ENCODE measurements at places on chromosomes 12 and 14.

- no peak overlapping the region for H3K4me3 ChIP-seq
- H3K27me3 ChIP-seq: no peaks in the 10 kb centered on the region
- no peak overlapping the region for H3K27ac ChIP-seq
- H3K36me3 ChIP-seq: peaks cover 4% of the 10 kb centered on the region
- peaks cover 52% of the 10 kb centered on the region for H3K4me1 ChIP-seq
- no peak for DNase-seq
Observed at GRCh38 chr12:124556896-124557501, 10.4 kb downstream of the NCOR2 start.

GRCh38 chr12:23209793-23210192, 584.8 kb downstream of the ETNK1 start:
- H3K27me3 ChIP-seq: no peaks in the 10 kb centered on the region
- H3K27ac ChIP-seq: no peak overlapping the region
- no peak overlapping the region for H3K4me3 ChIP-seq
- no peaks in the 10 kb centered on the region for H3K36me3 ChIP-seq
- DNase-seq: no peak
- H3K4me1 ChIP-seq: no peaks in the 10 kb centered on the region

- no peaks in the 10 kb centered on the region for H3K4me1 ChIP-seq
- H3K36me3 ChIP-seq: no peaks in the 10 kb centered on the region
- H3K27ac ChIP-seq: no peak overlapping the region
- no peak for DNase-seq
Observed at GRCh38 chr12:78115889-78116288, 285.2 kb downstream of the NAV3 start.

DNA sequence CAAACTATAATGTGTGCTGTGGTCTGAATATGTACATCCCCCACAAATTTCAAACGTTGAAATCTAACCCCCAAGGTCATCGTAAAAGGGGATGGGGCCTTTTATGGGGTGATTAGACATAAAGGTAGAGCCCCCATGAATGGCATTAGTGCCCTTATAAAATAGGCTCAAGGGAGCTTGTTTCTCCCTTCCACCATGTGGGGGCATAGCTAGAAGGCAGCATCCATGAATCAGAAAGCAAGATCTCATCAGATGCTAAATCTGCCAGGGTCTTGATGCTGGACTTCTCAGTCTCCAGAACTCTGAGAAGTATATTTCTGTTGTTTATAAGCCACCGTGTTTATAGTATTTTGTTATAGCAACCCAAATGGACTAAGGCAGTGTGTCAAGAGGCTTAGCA, 33.4 kb upstream of the IGF1 start:
- peaks cover 24% of the 10 kb centered on the region for H3K27me3 ChIP-seq
- no peak for DNase-seq
- no peak overlapping the region for H3K4me3 ChIP-seq
- no peaks in the 10 kb centered on the region for H3K4me1 ChIP-seq

- no peak for DNase-seq
- H3K36me3 ChIP-seq: no peaks in the 10 kb centered on the region
- H3K27me3 ChIP-seq: peaks cover 71% of the 10 kb centered on the region
- H3K27ac ChIP-seq: no peak overlapping the region
Observed at GRCh38 chr12:5022465-5023061, 21.1 kb upstream of the KCNA5 start.

- no peaks in the 10 kb centered on the region for H3K27me3 ChIP-seq
- no peak overlapping the region for H3K4me3 ChIP-seq
- H3K4me1 ChIP-seq: no peaks in the 10 kb centered on the region
- no peaks in the 10 kb centered on the region for H3K36me3 ChIP-seq
- no peak overlapping the region for H3K27ac ChIP-seq
Observed at GRCh38 chr12:91637789-91638624, 455.4 kb upstream of the DCN start.

GRCh38 chr12:115362339-115362976, 678.5 kb upstream of the TBX3 start:
- H3K27ac ChIP-seq: no peak overlapping the region
- DNase-seq: no peak
- H3K4me1 ChIP-seq: no peaks in the 10 kb centered on the region
- no peaks in the 10 kb centered on the region for H3K36me3 ChIP-seq

GRCh38 chr12:105462831-105463230, 132.3 kb downstream of the C12orf75 start:
- no peak overlapping the region for H3K27ac ChIP-seq
- no peak overlapping the region for H3K4me3 ChIP-seq
- no peaks in the 10 kb centered on the region for H3K4me1 ChIP-seq

DNA sequence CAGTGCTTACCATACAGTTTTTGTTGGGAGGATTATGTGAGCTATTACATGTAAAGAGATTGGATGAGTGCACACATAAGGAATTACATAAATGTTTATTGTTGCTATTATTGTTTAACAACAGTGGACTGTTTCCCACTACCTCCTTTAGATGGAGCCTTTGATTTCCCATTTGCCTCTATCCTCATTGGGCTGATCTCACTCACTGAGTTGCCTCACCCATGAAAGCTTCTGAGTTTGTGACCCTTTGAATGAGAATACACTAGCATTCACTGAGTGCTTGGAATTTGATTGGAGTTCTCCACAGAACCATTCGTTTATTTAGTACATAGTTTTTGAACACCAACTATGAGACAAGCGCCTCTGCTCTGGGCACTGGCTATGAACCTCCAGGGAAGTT, 121.0 kb downstream of the HELB start:
- no peak for DNase-seq
- no peaks in the 10 kb centered on the region for H3K4me1 ChIP-seq
- H3K27ac ChIP-seq: no peak overlapping the region
- peaks cover 37% of the 10 kb centered on the region for H3K27me3 ChIP-seq
- H3K36me3 ChIP-seq: no peaks in the 10 kb centered on the region

DNA sequence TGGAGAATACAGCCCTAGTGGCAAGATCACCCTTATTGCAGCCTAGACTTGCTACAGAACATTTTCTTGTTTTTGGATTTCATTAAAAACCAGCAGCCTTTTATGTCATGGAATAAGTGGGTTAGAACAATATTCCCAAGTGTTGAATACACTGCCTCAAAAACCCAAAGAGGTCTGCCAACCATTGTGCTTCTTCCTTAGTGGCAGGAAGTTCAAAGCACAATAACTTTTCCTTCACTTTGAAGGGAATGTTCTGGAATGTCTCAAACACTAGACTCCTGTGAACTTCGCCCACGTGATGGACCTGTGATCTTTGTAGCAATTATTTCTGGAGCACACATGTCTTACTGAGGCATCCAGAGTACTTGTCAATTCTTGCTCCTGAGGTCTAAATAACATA, 8.5 kb downstream of the SLC17A8 start:
- no peak overlapping the region for H3K27ac ChIP-seq
- no peaks in the 10 kb centered on the region for H3K4me1 ChIP-seq
- H3K27me3 ChIP-seq: peaks cover 44% of the 10 kb centered on the region
- no peak for DNase-seq

GRCh38 chr14:24081739-24082211, 10.4 kb downstream of the CPNE6 start:
- peaks cover 23% of the 10 kb centered on the region for H3K4me1 ChIP-seq
- peaks cover 7% of the 10 kb centered on the region for H3K36me3 ChIP-seq
- H3K27ac ChIP-seq: peak overlapping the region; percentile 83
- no peaks in the 10 kb centered on the region for H3K27me3 ChIP-seq
- DNase-seq: no peak

DNA sequence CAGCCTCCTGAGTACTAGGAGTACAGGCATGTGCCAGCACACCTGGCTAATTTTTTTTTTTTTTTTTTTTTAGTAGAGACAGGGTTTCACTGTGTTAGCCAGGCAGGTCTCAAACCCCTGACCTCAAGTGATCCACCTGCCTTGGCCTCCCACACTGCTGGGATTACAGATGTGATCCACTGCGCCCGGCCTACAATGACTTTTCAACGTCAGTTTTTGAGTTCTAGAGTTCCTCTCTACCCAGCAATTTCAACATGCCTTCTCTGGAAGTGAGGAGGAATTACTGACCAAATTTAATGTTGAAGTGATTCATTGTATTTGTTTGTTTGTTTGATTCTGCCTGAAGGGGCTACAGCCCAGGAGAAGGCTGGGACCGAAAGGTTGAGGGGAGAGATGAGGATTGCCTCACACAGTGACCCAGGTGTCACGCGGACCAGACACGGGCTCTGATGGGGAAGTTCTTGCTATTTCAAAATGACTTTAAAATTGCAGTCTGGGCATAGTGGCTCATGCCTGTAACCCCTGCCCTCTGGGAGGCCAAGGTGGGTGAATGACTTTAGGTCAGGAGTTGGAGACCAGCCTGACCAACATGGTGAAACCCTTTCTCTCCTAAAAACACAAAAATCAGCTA, 8.6 kb upstream of the DENR start:
- no peak overlapping the region for H3K27ac ChIP-seq
- no peak overlapping the region for H3K4me3 ChIP-seq
- no peaks in the 10 kb centered on the region for H3K27me3 ChIP-seq
- peaks cover 1% of the 10 kb centered on the region for H3K36me3 ChIP-seq
- no peak for DNase-seq

DNA sequence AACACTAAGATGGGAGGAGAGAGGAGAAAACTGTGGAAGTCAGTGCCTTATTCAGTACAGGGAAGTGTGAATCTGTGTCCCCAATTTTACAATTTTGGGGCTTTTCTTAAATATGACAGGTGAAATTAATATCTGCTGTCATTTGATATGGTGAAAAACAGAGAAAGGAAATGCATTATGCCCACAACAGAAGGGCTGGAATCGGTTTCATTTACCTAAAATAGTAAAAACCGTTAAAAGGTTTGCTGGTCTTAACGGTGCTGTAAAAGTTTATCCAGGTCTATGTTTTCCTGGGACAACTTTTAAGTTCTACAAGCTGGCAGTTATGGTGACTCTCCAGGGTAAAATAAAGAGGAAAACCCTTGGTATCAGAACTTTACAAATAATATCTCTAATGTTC, 310.8 kb downstream of the FUT8 start:
- H3K27me3 ChIP-seq: no peaks in the 10 kb centered on the region
- H3K4me3 ChIP-seq: peak overlapping the region; percentile 16
- no peak overlapping the region for H3K27ac ChIP-seq
- H3K36me3 ChIP-seq: peaks cover 12% of the 10 kb centered on the region

GRCh38 chr12:5099591-5099990, 55.9 kb downstream of the KCNA5 start:
- no peak overlapping the region for H3K4me3 ChIP-seq
- no peak for DNase-seq
- H3K4me1 ChIP-seq: no peaks in the 10 kb centered on the region
- no peak overlapping the region for H3K27ac ChIP-seq

DNA sequence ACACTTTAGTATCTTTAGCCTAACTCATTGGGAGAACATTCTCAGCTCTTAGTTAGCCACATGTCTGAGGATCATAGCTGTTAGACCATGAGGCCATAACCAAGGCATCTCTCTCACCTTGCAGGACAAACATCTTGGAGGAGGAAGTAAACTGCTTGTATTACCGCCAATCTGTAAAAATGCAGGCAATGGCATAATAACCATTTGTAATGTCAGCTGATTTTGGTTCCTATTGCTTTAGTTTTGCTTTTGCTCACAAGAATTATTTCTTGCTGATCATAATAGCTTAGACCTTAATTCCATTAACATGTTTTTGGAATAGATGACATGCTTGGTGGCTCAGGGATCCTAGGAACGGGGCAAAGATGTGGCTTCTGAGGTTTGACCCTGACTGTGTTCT, 16.4 kb upstream of the GSG1 start:
- H3K27ac ChIP-seq: no peak overlapping the region
- peaks cover 25% of the 10 kb centered on the region for H3K27me3 ChIP-seq

GRCh38 chr12:108819920-108820706, 37.3 kb downstream of the SSH1 start:
- no peak for DNase-seq
- H3K4me3 ChIP-seq: no peak overlapping the region
- peaks cover 21% of the 10 kb centered on the region for H3K36me3 ChIP-seq
- no peak overlapping the region for H3K27ac ChIP-seq

- H3K36me3 ChIP-seq: peaks cover 26% of the 10 kb centered on the region
- peak overlapping the region; percentile 41 for H3K27ac ChIP-seq
Observed at GRCh38 chr14:23562822-23563472, 4.6 kb downstream of the AP1G2 start.

- H3K36me3 ChIP-seq: peaks cover 39% of the 10 kb centered on the region
- H3K27me3 ChIP-seq: no peaks in the 10 kb centered on the region
Observed at GRCh38 chr14:31194661-31195060, 12.9 kb downstream of the HECTD1 start.

GRCh38 chr14:69573831-69574262, 824 bp downstream of the CCDC177 start:
- no peak for DNase-seq
- peaks cover 65% of the 10 kb centered on the region for H3K27me3 ChIP-seq
- H3K4me1 ChIP-seq: peaks cover 12% of the 10 kb centered on the region
- no peak overlapping the region for H3K27ac ChIP-seq

- DNase-seq: peak; percentile 58
- peaks cover 28% of the 10 kb centered on the region for H3K36me3 ChIP-seq
- H3K4me3 ChIP-seq: peak overlapping the region; percentile 32
Observed at GRCh38 chr14:50082784-50083466, 33.4 kb downstream of the VCPKMT start.

- DNase-seq: no peak
- no peak overlapping the region for H3K27ac ChIP-seq
- peaks cover 69% of the 10 kb centered on the region for H3K27me3 ChIP-seq
- H3K4me1 ChIP-seq: no peaks in the 10 kb centered on the region
Observed at GRCh38 chr12:55092579-55092978, 33.6 kb upstream of the OR9K2 start.

DNA sequence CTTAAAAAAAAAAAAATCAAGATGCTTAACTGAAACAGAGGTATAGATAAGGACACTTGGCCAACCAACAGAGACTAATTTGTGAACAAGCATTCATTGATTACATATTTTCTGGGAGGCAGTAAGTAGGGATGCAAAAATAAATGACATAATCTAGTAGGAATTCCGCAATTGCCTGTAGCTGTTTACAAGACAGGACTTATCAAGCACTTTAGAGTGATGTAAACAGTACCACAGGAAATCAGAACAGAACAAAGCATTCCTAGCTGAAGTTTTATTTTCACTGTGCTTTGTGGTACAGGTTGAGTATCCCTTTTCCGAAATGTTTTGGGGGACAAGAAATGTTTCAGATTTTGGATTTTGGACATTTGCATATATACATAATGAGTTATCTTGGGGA, 68.2 kb upstream of the FGD4 start:
- DNase-seq: no peak
- H3K4me1 ChIP-seq: no peaks in the 10 kb centered on the region
- no peak overlapping the region for H3K27ac ChIP-seq
- peaks cover 2% of the 10 kb centered on the region for H3K36me3 ChIP-seq
- no peak overlapping the region for H3K4me3 ChIP-seq
- H3K27me3 ChIP-seq: no peaks in the 10 kb centered on the region

DNA sequence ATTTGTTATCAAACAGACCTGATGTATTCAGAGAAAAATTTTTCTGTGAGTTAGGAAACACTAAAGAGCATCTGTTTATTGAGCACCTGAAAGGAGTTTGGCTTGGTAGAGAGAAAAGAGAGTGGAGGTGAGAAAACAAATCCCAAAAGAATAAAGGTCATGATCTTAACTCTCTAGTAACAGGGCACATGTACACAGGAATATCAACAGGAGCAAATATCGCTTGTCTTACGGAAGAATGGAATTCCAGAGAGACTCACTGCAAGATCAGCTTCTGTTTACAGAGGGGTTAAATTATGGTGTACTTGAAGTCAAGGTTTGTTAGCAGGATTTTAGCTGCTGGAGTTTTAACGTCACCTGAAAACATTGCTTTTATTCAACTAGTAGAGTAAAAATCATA, 78.8 kb downstream of the SPPL3 start:
- H3K4me3 ChIP-seq: no peak overlapping the region
- peaks cover 34% of the 10 kb centered on the region for H3K4me1 ChIP-seq
- no peaks in the 10 kb centered on the region for H3K27me3 ChIP-seq
- no peaks in the 10 kb centered on the region for H3K36me3 ChIP-seq

GRCh38 chr12:95804291-95804690, 13.7 kb upstream of the NTN4 start:
- H3K4me3 ChIP-seq: no peak overlapping the region
- peaks cover 35% of the 10 kb centered on the region for H3K27me3 ChIP-seq
- peaks cover 2% of the 10 kb centered on the region for H3K36me3 ChIP-seq
- no peak overlapping the region for H3K27ac ChIP-seq
- no peaks in the 10 kb centered on the region for H3K4me1 ChIP-seq

All from central memory CD8-positive, alpha-beta T cell (primary cell).